Sigmoid colon (tissue), 7 donors: ENCODE measurements at places on chromosomes 16 and 17. TPM values are rescaled to one million over a fixed set of nuclear protein-coding genes. Genes with fewer than 3 reads are reported as not detected.

- DNase-seq, result no peak
Measured at GRCh38 chr17:784143-784542, 2.0 kb downstream of the MRM3 start.

- peak; percentile 69 for DNase-seq
Measured at GRCh38 chr17:41579484-41580243, 7.0 kb downstream of the KRT14 start.

GRCh38 chr17:16905593-16906191, 66.2 kb downstream of the TNFRSF13B start:
- no peak for DNase-seq

- DNase-seq, result no peak
Measured at GRCh38 chr17:50256826-50257618, 17.2 kb upstream of the TMEM92 start.

AHSP gene
- total RNA-seq, result not detected

- peak; percentile 32 for DNase-seq
Measured at GRCh38 chr17:77750427-77751043, 208.0 kb upstream of the TNRC6C start.

DNA sequence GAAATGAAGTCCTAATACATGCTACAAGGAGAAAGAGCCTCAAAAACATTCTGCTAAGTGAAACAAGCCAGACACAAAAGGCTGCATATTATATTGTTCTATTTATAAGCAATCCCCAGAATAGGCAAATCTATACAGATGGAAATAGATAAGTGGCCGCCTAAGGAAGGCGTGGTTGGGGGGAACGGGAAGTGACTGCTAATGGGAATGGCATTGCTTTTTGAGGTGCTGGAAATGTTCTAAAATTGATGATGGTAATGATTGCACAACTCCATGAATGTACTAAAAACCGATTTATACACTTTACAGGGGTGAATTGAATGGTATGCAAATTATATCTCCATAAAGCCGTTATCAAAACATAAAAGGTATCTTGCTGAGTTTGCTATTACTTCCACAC, 67.7 kb downstream of the GAS7 start:
- no peak for DNase-seq

NOTUM gene
- total RNA-seq, result not detected

KRTAP1-1 gene
- not detected for total RNA-seq

DNA sequence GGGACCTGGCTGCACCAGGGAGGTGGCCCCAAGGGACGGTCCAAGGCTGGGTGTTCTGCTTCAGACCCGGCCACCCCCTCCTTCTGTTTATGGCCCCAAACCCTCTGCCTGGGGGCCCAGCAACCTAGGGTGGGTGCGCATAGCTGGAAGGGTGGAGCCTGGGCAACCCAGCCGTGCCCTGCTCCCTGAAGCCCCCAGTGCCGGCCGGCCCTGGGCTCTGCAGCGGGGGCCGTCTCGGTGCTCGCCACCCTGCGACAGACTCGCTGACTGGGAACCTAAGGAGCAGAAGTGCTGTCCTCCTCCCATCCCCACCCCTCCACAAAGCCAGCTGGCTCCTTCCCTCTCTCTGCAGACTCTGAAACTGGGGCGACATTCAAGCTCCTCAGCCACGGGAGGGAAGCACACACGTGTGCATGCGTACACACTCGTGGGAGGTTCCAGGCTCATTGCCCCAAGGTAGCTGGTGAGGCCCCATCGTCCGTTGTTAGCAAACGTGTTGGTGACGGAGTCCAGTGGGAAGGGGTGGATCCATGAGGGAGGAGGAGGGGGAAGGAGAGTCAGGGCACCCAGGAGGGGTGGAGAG, 43.4 kb downstream of the ENGASE start:
- DNase-seq, result no peak

DNA sequence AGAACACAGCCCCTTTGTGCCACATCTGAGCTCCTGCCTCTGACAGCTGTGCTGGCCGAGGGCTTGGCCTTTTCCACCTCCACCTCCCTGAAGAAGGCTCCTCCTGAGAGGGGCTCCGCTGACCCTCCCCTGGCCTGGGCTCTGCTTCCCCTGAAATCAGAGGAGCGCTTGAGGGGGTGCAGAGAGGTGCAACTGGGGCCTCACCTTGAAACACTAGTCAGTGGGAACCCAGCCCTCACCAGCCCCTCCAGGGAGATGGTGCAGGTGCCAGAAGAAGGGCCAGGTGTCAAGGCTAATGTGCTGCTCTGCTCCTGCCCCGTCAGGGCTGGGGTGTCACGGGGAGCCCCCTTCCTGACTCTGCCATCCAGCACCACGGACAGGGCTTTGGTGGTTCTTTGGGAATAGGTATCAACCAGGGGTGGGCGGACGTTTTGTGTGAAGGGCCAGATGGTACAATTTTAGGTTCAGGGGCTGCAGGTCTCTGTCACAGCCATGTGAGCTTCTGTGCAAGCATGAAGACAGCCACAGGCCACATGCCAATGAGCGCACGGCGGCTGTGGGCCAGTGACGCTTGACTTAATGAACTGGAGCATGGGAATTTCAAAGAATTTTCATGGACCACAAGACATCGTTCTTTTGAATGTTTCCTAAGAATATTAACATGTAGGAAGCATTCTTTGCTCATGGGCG, 2.1 kb upstream of the ZG16B start:
- peak; percentile 26 for DNase-seq

DNA sequence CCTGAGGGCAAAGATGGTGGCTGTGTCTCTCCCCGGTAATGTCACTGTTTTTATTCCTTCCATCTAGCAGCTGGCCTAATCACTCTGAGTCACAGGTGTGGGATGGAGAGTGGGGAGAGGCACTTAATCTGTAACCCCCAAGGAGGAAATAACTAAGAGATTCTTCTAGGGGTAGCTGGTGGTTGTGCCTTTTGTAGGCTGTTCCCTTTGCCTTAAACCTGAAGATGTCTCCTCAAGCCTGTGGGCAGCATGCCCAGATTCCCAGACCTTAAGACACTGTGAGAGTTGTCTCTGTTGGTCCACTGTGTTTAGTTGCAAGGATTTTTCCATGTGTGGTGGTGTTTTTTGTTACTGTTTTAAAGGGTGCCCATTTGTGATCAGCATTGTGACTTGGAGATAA, 5.5 kb upstream of the RAPGEFL1 start:
- DNase-seq, result no peak
